HuH-7.5 (cell line): ENCODE measurements at places on chromosomes 6 and 20.
A peak's percentile ranks its signal among the peaks of the same experiment; 100 is the strongest.

DNA sequence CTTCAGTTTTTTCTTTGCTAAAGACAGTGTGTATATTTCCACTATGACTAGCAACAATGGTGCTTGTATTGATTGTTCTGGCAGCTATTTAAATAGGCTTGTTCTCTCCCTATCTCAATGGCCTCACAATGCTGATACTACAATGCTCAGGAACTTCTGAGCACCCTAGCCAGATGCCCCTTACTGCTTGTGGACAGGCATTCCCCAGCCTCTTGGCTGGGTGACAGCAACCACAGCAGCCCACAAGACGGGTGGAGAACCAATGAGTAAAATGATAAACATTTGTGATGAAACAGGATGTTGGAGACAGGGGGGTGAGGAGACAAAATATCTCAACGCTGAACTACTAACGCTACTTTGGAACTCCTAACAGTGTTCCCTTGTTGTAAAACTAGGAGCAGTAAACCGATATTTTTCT is 42.3 kb downstream of the HIVEP2 start:
- no peak for DNase-seq

DNA sequence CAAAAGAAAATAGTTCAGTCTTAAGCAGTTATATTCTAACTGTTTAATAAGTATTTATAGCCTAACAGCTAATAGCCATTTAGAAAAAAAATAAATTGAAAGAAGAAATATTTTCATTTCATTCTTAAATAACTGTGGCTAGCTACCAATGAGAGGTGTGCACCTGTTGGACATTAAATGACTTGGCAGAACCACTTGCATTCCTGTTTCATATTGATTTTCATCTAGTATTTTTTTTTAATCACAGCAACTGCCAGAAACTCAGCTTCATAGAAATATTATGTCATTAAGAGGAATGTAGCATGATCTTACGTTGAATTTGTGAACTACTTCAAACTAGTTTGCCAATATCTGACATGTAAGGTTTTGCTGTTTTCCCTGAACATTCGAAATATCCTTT is 10.1 kb downstream of the NAA20 start:
- DNase-seq = no peak

DNA sequence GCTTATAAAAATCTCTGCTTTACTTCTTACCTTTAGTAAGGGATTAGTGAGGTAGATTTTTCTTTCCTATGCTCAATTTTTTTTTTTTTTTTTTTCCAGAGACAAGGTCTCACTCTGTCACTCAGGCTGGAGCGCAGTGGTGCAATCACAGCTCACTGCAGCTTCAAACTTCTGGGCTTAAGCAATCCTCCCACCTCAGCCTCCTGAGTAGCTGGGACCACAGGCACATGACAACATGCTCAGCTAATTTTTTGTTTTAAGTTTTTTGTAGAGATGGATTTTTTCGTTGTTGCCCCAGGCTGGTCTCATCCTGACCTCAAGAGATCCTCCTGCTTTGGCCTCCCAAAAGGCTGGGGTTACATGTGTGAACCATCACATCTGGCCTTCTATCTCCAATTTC is 58.9 kb upstream of the RREB1 start:
- DNase-seq = no peak

GRCh38 chr6:130882370-130882769 is 55.2 kb downstream of the SMLR1 start:
- DNase-seq = no peak

- DNase-seq = no peak
Observed at GRCh38 chr6:6221787-6222535, 98.5 kb downstream of the F13A1 start.

DNA sequence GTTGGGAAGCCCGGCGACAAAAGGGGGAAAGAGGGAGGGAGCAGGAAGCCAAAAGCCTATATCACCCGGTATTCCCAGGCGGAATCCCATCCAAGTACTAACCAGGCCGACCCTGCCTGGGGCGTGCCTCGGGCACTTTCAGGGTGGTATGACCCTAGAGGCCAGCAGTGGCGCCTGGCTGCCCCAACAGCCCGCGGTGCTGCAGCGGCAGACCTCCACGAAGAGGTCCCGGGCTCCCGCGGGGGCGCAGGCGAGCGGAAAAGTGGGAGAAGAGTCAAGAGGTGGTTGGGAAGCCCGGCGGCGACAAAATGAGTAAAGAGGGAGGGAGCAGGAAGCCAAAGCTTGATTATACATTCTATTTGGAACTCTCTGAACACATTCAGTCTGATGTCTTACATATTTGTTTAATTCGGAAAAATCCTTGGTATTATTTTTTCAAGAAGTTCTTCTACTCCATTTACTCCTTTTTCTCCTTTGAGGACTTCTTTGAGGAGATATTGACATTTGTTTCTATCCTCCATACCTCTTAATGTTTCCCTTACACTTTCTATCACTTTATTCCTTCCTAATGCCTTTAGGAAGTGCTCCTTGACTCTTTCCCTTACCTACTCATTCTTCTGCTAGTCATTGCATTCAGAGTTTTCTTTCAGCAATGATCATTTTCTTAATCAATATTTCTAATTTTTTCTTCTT is 11.5 kb downstream of the TREML4 start:
- no peak for DNase-seq

DNA sequence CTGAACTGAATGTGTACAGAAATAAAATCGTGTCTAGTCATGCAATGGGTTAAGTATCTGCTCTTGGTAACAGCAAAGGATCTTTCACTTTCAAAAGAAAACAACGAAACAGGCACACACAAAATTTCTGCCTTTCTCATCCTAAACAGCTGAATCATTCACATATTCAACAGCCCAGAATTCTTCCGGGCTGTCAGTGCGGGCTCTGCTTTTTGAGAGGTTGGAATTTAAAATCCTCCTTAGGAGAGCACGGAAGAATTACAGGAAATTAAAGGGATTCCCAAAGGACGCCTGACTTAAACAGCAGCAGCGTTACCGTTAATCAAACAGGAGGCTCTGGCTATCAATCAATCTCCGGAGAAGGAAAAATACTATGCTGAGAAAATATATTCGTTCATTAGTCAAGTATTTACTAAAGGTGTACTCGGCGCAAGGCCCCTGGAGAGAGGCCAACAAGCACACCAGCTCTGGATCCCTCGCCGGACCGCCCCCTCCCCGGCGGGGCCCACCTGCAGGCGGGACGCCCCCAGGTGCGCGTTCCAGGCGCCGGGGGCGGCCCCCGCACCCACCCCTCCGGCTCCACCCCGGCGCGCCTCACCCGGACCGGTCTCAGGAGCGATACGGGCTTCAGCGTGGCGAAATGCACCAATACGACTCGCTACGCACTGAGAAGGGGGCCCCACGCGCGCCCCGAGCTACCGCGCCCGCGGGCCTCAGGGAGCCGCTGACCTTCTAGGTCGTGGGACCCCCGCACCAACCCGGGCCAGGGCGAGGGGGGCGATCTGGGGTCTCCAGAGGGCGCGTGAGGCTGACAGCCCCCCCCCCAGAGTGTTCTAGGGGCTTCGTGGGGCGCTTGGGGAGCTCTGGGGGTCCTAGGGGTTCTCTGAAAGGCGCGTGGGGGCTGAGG is 1.0 kb downstream of the NAPB start:
- DNase-seq = no peak

- no peak for DNase-seq
Observed at GRCh38 chr6:117034547-117034946, 157.5 kb downstream of the RFX6 start.

DNA sequence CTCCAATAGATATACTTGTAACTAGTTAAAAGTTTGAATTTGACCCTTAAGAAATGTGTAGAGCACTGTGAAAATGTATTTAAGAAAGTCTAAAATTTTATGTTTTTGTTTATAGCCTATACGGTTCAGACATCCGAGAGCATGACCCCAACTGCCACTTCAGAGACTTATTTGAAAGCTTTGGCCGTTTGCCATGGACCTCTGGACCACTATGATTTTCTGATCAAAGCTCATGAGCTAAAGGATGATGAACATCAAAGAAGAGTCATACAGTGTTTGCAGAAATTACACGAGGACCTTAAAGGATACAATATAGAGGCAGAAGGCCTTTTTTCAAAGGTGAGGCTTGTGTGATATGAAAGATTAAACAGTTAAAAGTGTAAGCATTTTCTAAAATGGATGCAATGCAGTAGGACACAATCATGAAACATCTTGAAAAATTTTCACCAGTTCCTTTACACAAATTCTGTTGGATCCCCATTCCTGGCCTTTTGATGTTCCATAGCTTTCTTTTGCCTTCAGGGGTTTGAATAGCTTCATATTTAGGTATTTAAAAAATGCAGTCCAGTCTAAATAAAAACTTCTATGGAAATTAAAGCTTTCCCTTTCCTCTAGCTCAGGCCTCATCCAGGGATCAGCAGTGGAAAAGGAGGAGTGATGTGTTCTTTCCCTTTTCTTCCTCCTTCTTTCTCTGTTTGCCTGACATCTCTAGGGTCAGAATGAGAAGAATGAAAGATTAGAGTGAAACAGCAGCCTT is 29.0 kb downstream of the AFG1L start:
- no peak for DNase-seq

GRCh38 chr6:134175532-134176263 is 123.3 kb upstream of the SLC2A12 start:
- DNase-seq = peak; percentile 43

- DNase-seq = no peak
Observed at GRCh38 chr6:159801935-159802334, 1.9 kb downstream of the PNLDC1 start.

- no peak for DNase-seq
Observed at GRCh38 chr6:23269436-23269835, 700.1 kb downstream of the HDGFL1 start.

- no peak for DNase-seq
Observed at GRCh38 chr6:90110971-90111370, 185.7 kb downstream of the BACH2 start.

DNA sequence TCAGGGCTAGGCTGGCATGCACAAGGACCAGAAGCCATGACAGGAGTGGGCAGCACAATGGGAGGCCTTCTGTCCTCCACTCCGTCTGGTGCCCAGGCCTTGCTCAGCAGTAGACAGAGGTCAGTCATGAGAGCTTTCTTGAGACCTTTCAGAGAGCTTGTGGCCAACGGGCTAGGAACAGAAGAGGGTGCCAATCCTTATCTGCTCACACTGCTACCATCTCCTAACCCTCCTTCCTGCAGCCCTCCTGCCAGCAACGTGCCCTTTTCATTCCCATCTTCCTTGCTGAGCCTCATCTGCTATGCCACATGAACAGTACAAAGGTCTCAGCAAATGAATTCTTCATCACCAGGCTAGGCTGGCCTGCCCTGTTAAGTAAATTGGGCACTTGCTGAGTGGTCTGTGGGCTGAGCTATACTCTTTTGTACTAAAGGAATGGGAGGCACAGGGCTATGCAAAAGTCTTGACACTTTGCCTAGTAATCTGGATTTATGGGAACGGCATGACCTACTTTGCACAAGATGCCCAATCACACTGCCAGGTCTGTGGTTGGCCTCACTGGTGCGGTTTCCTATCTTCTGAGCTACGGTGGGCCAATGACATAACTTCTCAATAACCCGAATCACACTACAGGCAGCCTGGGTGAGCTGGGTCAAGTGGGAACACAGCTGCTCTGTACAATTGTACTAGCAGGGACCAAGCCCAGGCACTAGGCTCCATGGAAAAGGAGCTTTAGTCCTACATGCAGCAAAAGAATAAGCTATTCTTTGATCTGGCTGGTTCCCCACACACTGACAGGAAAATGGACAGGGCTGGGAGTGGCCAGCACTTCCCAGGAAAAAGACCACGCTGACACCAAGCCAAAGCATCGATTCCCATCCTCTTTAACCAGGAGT is 47.8 kb downstream of the ELOVL5 start:
- no peak for DNase-seq

GRCh38 chr6:105644073-105644489 is 241.2 kb upstream of the PREP start:
- DNase-seq = no peak

GRCh38 chr6:128574402-128574801 is 54.0 kb upstream of the PTPRK start:
- no peak for DNase-seq

- no peak for DNase-seq
Observed at GRCh38 chr6:35018746-35019145, 122.4 kb downstream of the TCP11 start.

- no peak for DNase-seq
Observed at GRCh38 chr20:34110745-34111641, 1.1 kb downstream of the EIF2S2 start.

- DNase-seq = no peak
Observed at GRCh38 chr6:37580176-37580955, 80.7 kb upstream of the CCDC167 start.

DNA sequence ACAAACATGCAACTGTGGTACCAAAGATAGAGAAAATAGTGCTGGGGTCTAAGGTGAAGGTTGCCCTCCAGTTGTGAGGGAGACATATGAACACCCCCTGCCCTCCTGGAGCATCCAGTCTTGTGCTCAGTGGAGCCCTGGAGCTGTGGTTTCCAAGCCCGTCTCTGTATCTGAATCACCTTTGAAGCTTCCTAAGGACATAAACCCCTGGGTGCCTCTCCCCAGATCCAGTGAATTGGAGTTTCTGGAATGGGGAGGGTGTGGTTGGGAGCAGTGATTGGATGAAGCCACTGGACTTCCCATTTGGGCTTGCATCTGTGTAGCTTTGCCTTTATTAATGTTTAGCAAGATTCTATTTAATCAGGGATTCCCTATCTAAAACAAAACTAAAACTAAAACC is 22.4 kb upstream of the E2F3 start:
- no peak for DNase-seq

DNA sequence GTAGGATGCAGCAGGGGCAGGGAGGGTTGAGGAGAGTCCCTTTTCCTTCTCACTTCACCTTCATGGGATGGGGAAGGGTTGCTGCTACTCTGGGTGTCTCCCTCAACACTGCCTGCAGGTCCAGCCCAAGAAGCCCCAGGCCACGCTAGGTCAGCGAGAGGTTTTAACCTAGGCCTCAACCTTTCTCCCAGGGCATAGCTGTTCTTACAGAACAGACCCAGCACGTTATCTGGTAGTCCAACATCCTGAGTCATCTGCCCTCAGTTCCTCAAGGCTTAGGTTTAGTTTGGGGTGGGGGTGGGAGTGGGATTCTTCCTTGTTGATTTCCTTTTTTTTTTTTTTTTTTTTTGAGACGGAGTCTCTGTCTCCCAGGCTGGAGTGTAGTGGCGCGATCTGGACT is 15.8 kb downstream of the LRRC73 start:
- no peak for DNase-seq

DNA sequence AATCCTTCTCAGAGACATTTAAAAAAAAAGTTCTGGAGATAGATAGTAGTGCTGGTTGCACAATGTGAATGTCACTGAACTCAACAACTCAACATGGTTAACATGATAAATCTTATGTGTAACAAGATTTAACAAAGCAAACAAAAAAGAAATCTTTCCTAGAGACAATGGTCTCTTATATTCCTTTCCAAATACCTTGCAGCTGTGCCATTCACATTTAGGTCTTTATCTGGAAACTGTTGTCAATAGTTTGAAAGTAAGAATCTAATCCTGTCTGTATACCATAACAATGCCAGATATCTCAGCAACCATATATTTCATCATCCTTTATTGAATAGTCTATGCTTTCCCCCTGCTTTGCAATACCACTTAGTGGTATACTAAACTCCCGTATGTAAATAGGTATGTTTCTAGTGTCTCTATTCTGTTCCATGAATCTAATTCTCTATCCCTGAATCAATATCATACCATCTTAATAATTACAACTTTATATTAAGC is 2.1 kb downstream of the SERAC1 start:
- no peak for DNase-seq
